Activated CD4-positive, alpha-beta T cell treated with anti-CD3 and anti-CD28 coated beads, Interleukin-2, amount 10 ng/mL, durations not matched to agents 7 days and 5 days (primary cell): ENCODE measurements at places on chromosomes 13 and 19.

GRCh38 chr19:15330801-15331418, 1.4 kb downstream of the BRD4 start:
- DNase-seq: peak; percentile 10

GRCh38 chr19:294946-295686, 3.9 kb upstream of the PLPP2 start:
- DNase-seq: peak; percentile 35

- no peak for DNase-seq
These were observed 1.9 kb downstream of the BTBD2 start for GRCh38 chr19:2013683-2013961.

GRCh38 chr19:23378948-23379347, 16.3 kb downstream of the ZNF91 start:
- DNase-seq: no peak

DNA sequence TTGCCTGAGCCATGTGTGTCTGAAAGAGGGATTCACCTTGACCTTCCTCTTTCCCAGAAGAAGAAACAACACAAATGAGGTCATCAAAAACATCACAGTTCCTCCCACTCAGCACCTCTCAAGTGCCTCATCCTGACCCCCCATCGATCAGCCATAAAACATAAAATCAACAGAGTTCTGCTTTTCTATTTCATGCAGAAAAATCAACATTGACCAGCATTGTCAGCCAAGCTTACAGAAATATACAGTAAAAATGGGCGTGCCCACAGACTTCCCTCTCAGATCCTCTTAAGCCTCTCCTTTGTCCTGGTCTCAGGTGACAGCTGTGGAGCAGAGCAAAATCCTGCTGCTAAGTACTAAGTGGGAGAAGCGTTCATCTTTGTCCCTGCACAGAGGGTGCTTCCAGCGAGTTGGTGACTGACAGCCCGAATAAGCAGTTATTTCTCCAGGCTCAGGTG, 213.3 kb downstream of the OLFM4 start:
- no peak for DNase-seq

DNA sequence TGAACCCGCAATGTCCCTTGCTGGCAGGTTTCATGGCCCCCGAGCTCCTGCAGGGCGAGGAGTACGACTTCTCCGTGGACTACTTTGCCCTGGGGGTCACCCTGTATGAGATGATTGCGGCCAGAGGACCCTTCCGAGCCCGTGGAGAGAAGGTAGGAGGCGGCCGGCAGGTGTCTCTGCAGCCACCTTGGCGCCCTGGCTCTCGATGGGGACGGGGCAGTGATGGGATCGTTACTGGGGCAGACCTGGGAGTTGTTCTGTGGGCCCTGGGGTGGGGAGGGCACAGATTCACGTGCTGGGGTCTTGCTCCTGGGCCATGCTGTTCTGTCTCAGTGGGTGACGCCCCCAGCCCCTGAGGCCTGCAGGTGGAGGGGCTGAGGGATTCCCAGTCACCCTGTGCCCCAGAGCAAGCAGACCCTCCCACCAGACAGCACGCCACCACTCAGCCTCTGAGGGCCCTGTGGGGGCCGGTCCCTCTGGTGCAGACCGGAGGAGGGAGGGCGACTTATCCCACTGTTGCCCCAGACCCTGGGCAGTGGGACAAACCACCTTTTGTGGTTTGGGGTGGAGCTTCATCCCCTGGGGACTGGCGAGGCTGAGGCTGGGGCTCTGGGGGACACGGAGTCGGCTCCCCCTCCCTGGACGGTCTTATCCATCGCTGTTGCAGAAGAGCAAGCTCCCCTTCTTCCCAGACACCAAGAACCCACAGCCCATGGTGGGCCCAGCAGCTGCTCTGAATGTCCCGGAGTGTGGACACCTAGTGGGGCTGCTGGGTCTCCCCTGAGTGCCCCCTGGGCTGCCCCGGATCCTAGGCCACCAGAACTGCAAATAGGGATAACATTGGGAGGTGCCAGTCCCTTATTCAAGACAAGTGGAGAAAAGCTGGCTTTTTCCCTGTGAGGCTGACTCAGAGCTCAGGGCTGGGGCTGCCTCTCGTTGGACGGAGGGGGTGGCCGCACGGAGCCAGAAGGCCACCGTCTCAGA, 27.5 kb upstream of the TMEM255B start:
- no peak for DNase-seq

DNA sequence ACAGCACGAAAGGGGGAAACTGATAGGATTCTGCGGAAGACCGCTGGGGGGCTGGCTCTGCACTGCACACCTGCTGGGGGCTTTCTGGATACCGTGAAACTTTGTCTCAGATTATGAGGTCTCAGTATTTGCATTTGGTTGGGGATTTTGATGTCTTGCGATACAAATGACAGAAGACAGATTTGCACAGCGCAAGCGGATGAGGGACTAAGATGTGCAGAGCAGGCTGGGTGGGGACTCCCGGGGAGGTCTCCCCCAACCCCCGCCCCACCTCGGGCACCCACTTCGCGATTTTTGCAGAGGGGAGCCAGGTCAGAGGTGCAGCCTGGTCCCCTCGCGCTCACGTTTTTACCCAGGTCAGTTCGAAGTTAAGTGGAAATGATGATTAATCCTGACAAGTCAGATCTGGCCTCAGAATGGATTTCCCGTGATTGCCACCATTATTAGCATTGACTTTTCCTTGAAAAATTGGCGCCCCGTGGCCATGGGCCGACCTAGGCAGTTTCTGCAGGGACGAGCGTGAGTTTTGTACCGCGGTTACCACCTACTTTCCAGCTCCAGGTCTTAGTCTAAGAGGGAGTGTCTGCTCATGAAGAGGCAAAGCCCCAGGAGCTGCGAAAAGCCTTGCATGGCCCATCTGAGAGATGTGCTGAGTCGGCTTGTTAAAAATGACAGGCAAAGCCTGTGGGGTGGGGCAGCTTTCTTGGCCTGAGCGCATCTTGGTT, 1.3 kb upstream of the GJB2 start:
- DNase-seq: no peak

GRCh38 chr13:107767119-107767518, 448.2 kb downstream of the LIG4 start:
- DNase-seq: no peak

DNA sequence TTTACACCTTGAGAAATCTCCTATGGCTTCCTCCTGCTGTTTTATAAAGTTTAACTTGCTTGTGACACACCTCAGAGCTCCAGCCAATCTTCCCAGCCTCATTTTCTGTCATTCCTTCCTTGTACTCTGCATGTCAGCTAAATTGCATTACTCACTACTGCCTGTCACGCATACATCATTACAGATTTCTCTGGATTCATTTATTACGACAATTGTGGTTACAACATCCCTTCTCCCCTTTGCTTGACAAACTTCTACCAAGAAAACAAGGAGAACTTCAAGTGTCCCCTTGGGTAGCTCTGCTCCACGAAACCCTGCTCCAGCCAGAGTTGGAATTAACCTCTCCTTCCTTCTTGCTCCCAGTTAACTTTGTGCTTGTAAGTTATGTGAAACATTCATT, 22.0 kb upstream of the GPR18 start:
- no peak for DNase-seq

GRCh38 chr13:73341748-73342147, 282.9 kb downstream of the KLF5 start:
- DNase-seq: no peak

GRCh38 chr13:71464686-71465085, 402.3 kb downstream of the DACH1 start:
- no peak for DNase-seq

- DNase-seq: no peak
These were observed 6.4 kb downstream of the PNPLA6 start for GRCh38 chr19:7541828-7542443.

GRCh38 chr13:97258801-97259200, 36.7 kb downstream of the MBNL2 start:
- no peak for DNase-seq

DNA sequence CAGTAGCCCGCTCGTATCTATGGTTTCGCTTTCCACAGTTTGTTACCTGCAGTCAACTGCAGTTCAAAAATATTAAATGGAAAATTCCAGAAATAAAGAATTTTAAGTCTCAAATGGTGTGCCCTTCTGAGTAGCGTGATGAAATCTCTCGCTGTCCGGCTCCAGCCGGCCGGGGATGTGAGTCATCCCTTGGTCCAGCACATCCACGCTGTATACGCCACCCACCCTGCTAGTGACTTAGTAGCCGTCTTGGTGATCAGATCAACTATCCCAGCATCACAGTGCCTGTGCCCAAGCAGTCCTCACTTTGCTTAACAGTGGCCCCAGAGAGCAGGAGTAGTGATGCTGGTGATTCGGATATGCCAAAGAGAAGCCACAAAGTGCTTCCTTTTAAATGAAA, 40.0 kb downstream of the ZNF331 start:
- DNase-seq: no peak

DNA sequence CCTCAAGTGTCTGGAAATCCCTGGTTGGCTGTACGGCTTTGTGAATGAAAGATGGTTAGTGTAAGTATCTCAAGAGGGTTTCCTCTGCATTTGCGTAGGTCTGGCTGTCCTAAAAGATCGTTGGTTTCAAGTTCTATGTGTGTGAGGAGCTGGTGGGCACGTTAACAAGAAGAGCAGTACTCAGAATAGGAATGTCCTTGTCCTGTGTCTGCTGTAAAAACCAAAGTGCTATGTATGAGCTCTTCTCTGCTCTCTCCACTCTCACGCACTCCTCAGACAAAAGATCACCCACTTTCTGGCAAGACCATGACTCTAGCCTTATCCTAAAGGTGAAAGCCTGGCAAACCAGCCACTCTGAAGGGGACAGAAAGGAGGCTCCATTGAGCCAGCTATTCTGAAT, 39.1 kb downstream of the USP12 start:
- no peak for DNase-seq

GRCh38 chr13:93951108-93951507, 528.4 kb downstream of the DCT start:
- no peak for DNase-seq

GRCh38 chr13:104949840-104950740, 1585.4 kb downstream of the EFNB2 start:
- DNase-seq: no peak

DNA sequence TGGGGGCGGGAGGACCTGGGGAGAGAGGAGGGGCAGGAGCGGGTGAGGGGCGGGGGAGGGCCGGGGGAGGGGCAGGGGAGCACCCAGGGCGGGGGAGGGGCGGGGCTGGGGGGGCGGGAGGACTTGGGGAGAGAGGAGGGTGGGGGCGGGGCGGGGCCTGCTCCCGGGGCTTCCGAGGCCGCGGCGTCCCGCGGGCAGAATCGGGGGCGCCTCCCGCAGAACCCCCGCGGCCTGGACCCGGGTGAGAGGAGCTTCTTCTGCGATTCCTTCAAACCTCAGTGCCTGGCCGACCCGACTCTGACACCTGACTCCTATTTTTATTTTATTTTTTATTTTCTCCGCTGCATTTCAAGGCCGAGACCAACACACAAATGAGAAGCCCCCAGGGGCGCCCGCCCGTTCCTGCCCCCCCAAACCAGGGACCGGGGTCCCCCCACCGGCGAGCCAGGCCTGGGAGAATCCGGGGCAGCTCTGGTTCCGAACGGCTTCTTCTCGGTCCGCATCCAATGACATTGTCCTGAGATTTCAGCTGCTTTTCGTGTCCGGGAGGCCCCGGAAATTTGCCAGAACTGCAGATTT, 470 bp upstream of the GRTP1 start:
- no peak for DNase-seq

- DNase-seq: no peak
These were observed 83.5 kb upstream of the FNDC3A start for GRCh38 chr13:48892053-48892687.

DNA sequence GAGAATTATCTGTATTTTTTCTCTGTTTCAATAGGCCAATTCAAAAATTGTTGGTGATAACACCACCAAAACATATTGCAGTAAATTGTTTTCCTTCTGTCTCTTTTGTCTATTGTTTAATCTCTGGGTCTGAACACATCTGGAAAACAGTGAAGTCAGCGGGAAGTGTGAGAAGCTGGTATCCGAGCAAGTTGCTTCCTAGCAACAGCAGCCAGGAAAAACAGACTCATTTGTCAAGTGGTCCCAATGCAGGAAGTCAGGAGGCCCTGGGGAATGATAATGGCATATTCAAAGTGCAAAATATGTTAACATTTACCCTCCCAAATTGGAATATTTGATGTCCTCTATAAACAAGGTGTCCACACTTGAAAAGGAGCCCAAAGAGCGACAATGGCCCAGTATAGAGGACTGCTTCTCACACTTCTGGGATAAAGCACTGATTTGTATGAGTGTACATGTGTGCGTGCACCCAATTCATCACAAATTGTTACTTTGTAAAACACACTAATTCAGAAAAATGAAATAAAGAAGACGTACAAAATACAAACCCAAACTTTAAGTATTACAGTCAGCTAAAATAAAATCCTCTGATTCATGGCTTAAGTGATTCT, 515.0 kb downstream of the TBC1D4 start:
- no peak for DNase-seq

GRCh38 chr19:35856546-35857149, at the start of gene KIRREL2:
Gene KIRREL2, plus strand, starts transcription at chr19:35856911. Its CDS starts 209 bp downstream, at chr19:35857120.
- peak; percentile 29 for DNase-seq

DNA sequence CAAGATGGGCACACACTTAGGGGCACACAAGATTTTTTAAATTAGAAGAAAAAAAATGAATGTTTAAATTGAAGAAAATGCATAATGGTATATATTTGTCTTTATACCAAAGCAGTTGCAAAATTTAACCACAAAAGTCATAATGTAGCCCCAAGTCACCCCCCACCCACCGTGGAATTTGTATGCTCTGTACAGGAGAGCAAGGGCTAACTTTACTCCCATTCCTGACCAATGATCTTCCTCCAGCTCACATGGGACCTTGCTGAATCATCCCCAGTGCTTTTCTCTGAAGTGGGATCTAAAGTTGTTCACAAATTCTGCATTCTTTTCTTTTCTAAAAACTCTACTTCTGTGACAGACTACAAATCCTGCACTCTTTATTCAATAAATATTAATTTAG, 597.0 kb downstream of the UQCRFS1 start:
- no peak for DNase-seq

DNA sequence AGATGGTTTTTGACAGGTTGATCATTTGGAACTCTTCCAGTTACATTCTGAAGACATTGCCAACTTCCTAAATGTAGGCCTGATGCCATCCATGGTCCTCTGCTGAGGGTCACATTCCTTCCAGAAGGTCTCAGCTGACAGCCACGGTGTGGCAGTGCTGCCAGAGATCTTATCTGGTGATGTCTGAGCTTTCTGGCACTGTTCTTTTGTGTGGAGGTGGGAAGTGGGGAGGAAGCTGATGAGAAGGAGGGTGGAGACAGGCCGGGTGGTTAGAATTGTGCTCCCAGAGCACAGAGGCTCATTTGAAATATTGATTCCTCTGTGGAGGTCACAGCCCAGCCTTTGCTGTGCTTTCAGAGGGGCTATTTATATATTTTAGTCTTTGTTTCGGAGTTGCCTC, 16.1 kb upstream of the MTIF3 start:
- DNase-seq: no peak

DNA sequence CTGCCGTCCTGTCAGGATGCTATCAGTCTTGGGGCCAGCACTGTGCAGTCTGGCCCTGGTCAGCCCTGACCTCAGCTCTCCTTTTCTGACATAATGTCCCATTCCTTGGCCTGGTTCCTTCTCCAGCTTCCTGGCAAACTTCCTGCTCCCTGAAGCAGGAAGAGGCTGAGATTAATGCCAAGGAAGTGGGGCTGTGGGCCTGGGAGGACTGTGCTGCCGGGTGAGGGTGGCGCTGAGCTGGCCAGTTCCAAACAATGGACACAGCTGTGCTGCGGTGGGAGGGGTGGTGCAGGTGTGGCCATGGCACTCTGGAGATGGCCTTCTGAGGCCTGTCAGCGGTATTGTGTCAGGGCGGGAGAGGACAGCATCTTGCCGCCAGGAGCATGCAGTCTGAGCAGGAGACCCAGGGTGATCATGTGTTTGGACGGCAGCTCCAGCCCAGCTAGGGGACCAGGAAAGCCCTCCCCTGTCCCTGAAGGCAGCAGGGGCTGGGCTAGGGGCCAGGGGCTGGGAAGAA, 30.9 kb downstream of the TUBA3C start:
- DNase-seq: no peak

GRCh38 chr13:36918246-36919131, 1.5 kb downstream of the SMAD9 start:
- no peak for DNase-seq
